ENCODE measurements at places on chromosomes 16 and 17. TPM values are rescaled to one million over a fixed set of nuclear protein-coding genes. Genes with fewer than 3 reads are reported as not detected.

The HS3ST3A1 gene
- 21.5 TPM for total RNA-seq

The WNK4 gene
- 11.4 TPM for total RNA-seq

The UBB gene
- total RNA-seq: 2,137 TPM

The C1QTNF8 gene
- total RNA-seq: not detected

The PSME3IP1 gene
- total RNA-seq: 45.5 TPM

The PPL gene
- 22.7 TPM for total RNA-seq

The TBC1D3K gene
- not detected for total RNA-seq

The LDHD gene
- 15.0 TPM for total RNA-seq

The GCGR gene
- total RNA-seq: 14.0 TPM

The SPATA22 gene
- total RNA-seq: 0.35 TPM

The SEPTIN1 gene
- total RNA-seq: 0.41 TPM

The CDRT4 gene
- total RNA-seq: 6.7 TPM

The KRT28 gene
- total RNA-seq: not detected

The CEP131 gene
- total RNA-seq: 16.8 TPM

The HS3ST4 gene
- total RNA-seq: 0.12 TPM

The CHST4 gene
- not detected for total RNA-seq

The KCNH4 gene
- total RNA-seq: not detected

The KRTAP2-1 gene
- total RNA-seq: not detected

The BLMH gene
- total RNA-seq: 61.0 TPM

The CHTF18 gene
- 25.5 TPM for total RNA-seq

The ZG16 gene
- total RNA-seq: not detected

The ASIC2 gene
- total RNA-seq: 4.5 TPM

The KRTAP3-1 gene
- total RNA-seq: not detected

The MSRB1 gene
- 22.4 TPM for total RNA-seq

The CCT6B gene
- total RNA-seq: 2.3 TPM

The ENKD1 gene
- 18.1 TPM for total RNA-seq

The CORO6 gene
- total RNA-seq: 21.8 TPM

The EPX gene
- 1.3 TPM for total RNA-seq

The GPRC5B gene
- 109 TPM for total RNA-seq

The CMTR2 gene
- total RNA-seq: 44.3 TPM

The CCDC182 gene
- total RNA-seq: not detected

The CDH1 gene
- 88.2 TPM for total RNA-seq

The SMIM5 gene
- total RNA-seq: 20.1 TPM

The AOC2 gene
- 1.6 TPM for total RNA-seq
